Sigmoid colon (tissue), 7 donors: ENCODE measurements at places on chromosomes 3 and 15. TPM values are rescaled to one million over a fixed set of nuclear protein-coding genes. Genes with fewer than 3 reads are reported as not detected.

- no peak for DNase-seq
- no peak overlapping the region for H3K27ac ChIP-seq
- no peak overlapping the region for H3K4me3 ChIP-seq
- no peaks in the 10 kb centered on the region for H3K27me3 ChIP-seq
- H3K4me1 ChIP-seq = no peaks in the 10 kb centered on the region
Observed at GRCh38 chr15:87985451-87985850, 271.1 kb downstream of the NTRK3 start.

GRCh38 chr3:98730338-98730737 is 32.8 kb upstream of the ST3GAL6 start:
- no peak overlapping the region for H3K27ac ChIP-seq
- no peak for DNase-seq
- H3K4me1 ChIP-seq = peaks cover 12% of the 10 kb centered on the region
- H3K27me3 ChIP-seq = no peaks in the 10 kb centered on the region
- no peaks in the 10 kb centered on the region for H3K36me3 ChIP-seq
- no peak overlapping the region for H3K4me3 ChIP-seq

DNA sequence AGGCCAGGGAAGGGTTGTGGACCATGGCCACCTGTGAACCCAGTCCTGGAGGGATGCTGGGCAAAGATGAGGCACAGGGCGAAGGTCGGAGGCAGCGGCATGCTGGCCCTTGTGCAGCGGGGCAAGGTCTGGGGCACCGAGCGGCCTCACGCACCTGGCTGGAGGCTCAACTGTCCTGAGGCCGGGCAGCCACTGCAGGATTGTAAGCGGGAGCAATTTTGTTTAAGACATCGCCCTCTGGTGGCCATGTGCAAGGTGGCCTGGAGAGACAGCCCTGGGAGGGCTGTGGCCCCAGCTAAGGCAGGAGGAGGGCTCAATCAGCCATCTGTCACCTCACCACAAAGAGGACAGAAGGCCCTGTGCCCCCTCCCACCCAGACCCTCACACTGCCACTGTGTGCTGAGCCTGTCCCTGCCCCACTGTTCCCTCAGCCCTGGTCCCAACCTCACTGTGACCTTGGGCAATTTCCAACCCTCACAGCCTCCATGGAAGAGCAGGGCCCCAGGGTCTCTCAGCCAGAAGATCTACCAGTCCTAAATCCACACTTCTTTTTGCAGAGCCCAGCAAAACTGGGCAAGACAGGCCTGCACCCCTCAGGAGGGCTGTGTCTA is 46.2 kb downstream of the TPRA1 start:
- no peak overlapping the region for H3K4me3 ChIP-seq
- H3K4me1 ChIP-seq = peaks cover 16% of the 10 kb centered on the region
- peak; percentile 76 for DNase-seq
- no peak overlapping the region for H3K27ac ChIP-seq
- H3K27me3 ChIP-seq = no peaks in the 10 kb centered on the region
- no peaks in the 10 kb centered on the region for H3K36me3 ChIP-seq

GRCh38 chr15:27797765-27798164 is 301.4 kb downstream of the OCA2 start:
- H3K36me3 ChIP-seq = no peaks in the 10 kb centered on the region
- DNase-seq = no peak
- no peaks in the 10 kb centered on the region for H3K4me1 ChIP-seq
- H3K27ac ChIP-seq = no peak overlapping the region
- no peaks in the 10 kb centered on the region for H3K27me3 ChIP-seq
- H3K4me3 ChIP-seq = no peak overlapping the region

DNA sequence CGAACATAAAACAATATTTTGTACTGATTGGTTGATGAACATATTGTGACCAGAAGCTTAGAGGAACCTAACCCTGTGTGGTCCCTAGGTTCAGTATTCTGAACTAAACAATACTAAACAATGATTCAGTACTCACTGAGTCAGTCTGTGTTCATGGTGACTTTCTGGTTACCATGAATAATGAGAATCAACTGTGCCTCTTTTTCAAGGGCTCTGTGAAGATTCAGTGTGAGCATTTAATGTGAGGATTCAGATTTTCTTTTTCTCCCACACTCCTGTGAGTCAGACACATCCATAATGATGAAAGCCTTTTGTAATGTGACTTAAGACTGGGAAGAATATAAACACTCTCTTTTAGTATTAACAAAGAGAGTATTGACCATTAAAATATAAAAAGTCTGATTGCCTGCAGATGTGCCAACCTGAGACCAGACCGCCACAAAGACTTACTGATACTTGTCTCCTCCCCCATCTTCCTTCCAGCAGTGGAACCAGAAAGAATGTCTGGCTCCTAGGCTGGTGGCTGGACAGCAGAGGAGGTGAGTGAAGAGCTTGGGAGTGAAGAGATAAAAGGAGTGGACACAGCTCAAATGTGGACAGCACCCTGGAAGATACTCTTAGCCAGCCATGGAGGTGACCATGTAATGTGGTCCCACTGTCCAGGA is 17.6 kb upstream of the ACTL6A start:
- H3K4me1 ChIP-seq = no peaks in the 10 kb centered on the region
- H3K27ac ChIP-seq = no peak overlapping the region
- H3K36me3 ChIP-seq = no peaks in the 10 kb centered on the region
- no peak for DNase-seq
- no peak overlapping the region for H3K4me3 ChIP-seq
- H3K27me3 ChIP-seq = no peaks in the 10 kb centered on the region

DNA sequence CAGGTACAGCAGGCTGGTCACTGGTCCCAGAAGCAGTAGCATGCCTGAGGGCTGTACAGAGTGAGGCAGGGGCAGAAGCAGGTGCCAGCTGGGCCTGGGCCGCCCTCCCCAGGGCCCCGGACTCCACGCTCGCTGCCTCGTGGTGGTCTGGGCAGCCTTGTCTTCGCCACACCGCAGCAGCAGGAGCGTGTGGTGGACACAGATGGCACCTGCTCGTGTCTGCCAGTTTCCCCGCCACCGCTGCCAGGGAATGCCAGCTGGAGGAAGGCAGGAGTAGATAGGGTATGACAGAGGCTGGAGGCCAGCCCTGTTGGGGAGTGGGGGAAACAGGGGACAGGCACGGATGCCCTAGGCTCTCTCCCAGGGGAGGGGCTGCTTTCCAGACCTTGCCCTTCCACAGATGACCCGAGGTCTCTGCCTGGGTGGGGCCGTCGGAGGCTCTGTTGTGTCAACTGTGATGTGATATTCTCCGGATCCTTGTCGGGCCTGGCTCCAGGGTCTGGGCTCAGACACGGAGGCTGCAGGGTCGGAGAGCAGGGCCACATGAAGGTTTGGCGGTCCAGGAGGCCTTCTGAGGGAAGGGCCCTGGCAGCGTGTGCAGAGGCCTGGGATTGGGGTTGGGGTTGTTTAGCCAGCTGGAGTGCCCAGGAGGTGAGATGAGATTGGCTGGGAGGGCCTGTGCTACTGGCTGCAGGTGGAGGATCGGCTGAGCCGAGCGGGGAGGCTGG is 33.6 kb downstream of the GOLGA6L10 start:
- no peaks in the 10 kb centered on the region for H3K36me3 ChIP-seq
- no peaks in the 10 kb centered on the region for H3K27me3 ChIP-seq
- no peak overlapping the region for H3K4me3 ChIP-seq

Gene SUMF1
- 24.8 TPM for total RNA-seq

Gene ACSBG1
- 2.7 TPM for total RNA-seq

Gene STAB1
- 120 TPM for total RNA-seq

GRCh38 chr3:124890573-124891190 is 3.5 kb upstream of the ITGB5 start:
- no peak overlapping the region for H3K4me3 ChIP-seq
- no peak overlapping the region for H3K27ac ChIP-seq
- peak; percentile 14 for DNase-seq
- no peaks in the 10 kb centered on the region for H3K27me3 ChIP-seq

Gene ANKUB1
- total RNA-seq = not detected

- no peaks in the 10 kb centered on the region for H3K27me3 ChIP-seq
- no peaks in the 10 kb centered on the region for H3K4me1 ChIP-seq
- no peaks in the 10 kb centered on the region for H3K36me3 ChIP-seq
- H3K27ac ChIP-seq = no peak overlapping the region
- peak; percentile 50 for DNase-seq
Observed at GRCh38 chr3:53820756-53821580, 25.3 kb downstream of the CHDH start.
